ENCODE measurements at places on chromosomes 7 and 10.

GRCh38 chr10:119341459-119342301 lies 134.3 kb downstream of the GRK5 start:
- no peak for DNase-seq

- DNase-seq, result no peak
These were observed 15.1 kb downstream of the ADD3 start for GRCh38 chr10:110022716-110023504.

GRCh38 chr7:131249003-131249402 lies 78.7 kb upstream of the MKLN1 start:
- no peak for DNase-seq

GRCh38 chr7:1512781-1513656 lies 8.8 kb upstream of the INTS1 start:
- no peak for DNase-seq

DNA sequence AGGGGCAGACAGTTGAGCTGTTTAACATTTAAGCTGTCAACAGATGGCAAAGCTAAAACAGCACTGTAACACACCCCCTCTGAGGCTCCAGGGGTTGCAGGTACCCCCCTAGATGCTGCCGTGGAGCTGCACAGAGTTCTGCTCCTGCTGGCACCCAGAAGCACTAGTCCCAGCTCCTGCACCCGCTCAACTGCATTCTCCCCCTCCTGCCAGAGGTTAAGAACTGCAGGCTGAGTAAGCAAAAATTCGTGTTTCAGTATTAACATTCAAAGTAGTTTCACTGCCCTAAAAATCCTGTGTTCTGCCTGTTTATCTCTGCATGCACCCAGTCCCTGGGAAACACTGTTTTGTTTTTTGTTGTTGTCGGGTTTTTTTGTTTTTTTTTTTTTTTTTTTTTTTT lies 790.8 kb upstream of the KCND2 start:
- DNase-seq, result peak; percentile 12

GRCh38 chr7:36545291-36545690 lies 155.6 kb downstream of the ANLN start:
- DNase-seq, result no peak

- no peak for DNase-seq
These were observed 473.9 kb downstream of the PLXNA4 start for GRCh38 chr7:132102391-132102790.

Data from GM12878 (cell line).